GM12878 (cell line): ENCODE measurements at places on chromosomes 16 and 17. TPM values are rescaled to one million over a fixed set of nuclear protein-coding genes. Genes with fewer than 3 reads are reported as not detected.
A peak's percentile ranks its signal among the peaks of the same experiment; 100 is the strongest.

The FOXJ1 gene
- total RNA-seq: not detected in 2 replicates

The HS3ST2 gene
- total RNA-seq: not detected in 2 replicates

The CBFA2T3 gene
- 35.4 and 42.6 TPM in 2 replicates for total RNA-seq

The KRT31 gene
- total RNA-seq: not detected in 2 replicates

The HIC1 gene
- total RNA-seq: 55.4 and 61.1 TPM in 2 replicates

DNA sequence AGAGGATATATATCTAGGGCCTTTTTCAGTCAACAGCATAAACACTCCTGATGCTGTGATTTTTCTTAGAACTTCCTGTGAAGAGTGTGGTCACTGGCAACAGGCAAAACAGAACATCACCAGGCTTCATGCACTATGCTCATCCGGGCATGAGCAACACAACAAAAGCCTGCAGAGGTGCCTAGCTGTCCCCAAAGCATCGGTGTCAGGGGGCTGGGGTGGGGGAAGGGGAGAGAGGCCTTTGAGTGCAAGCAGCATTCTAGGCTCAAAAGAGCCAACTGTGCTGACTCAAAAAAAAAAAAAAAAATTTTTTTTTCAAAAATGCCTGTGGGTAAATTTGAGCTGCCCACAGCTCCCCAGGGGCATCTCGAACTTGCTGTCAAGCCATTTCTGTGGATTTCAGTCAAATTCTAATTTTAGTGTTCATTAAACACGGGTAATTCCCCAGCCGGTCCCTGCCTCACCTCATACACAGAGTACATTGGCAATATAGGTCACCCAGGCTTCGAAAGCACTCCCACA, 194.6 kb upstream of the DYNLRB2 start:
- no peak overlapping the region for H3K27ac ChIP-seq
- H3K4me3 ChIP-seq: no peak overlapping the region
- H3K27me3 ChIP-seq: no peaks in the 10 kb centered on the region
- no peaks in the 10 kb centered on the region for H3K36me3 ChIP-seq
- no peaks in the 10 kb centered on the region for H3K4me1 ChIP-seq

DNA sequence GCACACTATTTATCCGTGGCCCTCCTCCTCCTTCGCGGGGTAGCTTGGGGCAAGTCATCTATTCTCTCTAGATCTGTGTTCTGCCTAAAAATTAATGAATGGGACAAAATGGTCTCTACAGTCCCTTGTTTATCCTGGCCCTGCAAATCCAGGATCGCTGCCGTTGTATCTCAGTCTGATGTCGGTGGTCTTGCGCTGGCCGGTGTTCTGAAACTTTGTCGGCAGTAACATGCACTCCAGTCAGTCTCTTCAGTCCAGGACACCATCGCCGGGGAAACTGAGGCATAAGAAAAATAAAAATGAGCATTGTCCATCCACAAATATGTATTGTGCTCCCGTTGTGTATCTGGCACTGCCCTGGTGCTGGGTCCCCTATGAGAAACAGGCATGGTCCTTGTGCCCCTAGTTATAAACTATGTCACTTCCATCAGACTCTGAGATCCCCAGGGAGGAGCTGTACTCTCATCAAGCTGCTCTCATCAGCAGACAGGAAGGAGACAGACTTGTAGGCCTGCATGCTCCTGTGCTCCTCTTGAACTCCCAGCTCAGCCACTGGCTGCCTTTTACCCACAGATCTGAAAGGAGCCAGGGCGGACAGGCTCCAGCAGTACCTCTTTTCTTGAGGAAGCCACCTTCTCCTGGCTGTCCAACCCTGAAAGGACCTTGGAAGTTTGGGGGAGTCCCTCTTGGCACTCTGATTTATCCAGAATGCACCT, 13.7 kb upstream of the CA4 start:
- H3K27me3 ChIP-seq: peaks cover 4% of the 10 kb centered on the region
- peak overlapping the region; percentile 64; the same call in 1 of the 2 replicates for H3K4me3 ChIP-seq
- H3K36me3 ChIP-seq: no peaks in the 10 kb centered on the region
- no peaks in the 10 kb centered on the region for H3K4me1 ChIP-seq
- DNase-seq: no peak

GRCh38 chr17:55601874-55602364, 90.7 kb upstream of the SMIM36 start:
- no peaks in the 10 kb centered on the region for H3K4me1 ChIP-seq
- no peaks in the 10 kb centered on the region for H3K27me3 ChIP-seq
- H3K36me3 ChIP-seq: no peaks in the 10 kb centered on the region
- no peak for DNase-seq
- H3K27ac ChIP-seq: no peak overlapping the region
- H3K4me3 ChIP-seq: no peak overlapping the region

DNA sequence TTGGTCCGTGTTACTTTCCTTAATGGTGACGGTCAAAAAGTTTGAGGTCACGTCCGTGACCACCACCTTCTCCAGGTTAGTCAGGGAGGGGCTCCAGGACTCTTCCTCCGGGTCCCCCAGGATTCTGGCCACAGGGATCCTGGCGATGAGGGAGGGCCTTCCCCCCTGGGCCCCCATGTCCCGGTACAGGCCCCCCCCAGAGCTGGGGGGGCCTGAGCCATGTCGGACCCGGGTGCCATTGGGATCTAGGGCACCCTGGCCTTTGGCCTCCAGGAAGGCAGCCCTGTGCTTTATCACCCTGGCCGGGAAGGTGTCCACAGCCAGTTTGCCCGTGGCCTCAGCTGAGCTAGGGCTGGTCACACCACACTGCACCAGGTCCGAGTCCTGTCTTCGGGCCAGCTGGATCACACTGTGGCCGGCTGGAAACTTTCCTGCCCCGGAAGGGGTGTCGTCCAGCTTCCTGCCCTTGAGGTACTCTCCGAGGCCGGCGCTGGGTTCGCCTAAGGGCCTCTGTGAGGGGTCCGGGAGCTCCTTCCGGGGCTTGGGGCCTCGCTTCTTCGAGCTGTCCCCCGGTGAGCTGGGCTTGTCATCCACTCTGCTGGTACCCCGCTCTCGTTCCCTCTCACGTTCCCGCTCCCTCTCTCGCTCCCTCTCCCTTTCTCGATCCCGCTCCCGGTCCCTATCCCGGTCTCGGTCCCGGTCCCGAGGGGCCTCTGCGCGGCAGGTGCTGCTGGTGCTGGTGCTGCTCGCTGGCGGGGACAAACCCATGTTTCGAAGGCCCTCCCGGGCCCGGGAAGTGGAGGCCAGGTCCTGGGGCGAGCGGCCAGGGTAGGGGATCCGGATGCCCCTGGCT, 2.0 kb downstream of the CBX8 start:
- H3K27me3 ChIP-seq: peaks cover 20% of the 10 kb centered on the region
- H3K4me3 ChIP-seq: no peak overlapping the region
- no peak for DNase-seq
- peaks cover 17% of the 10 kb centered on the region for H3K4me1 ChIP-seq
- H3K27ac ChIP-seq: no peak overlapping the region
- peaks cover 3% of the 10 kb centered on the region; the same call in 1 of the 2 replicates for H3K36me3 ChIP-seq

- DNase-seq: no peak
- H3K4me3 ChIP-seq: no peak overlapping the region
- no peaks in the 10 kb centered on the region for H3K36me3 ChIP-seq
- no peak overlapping the region for H3K27ac ChIP-seq
Observed at GRCh38 chr16:8996891-8997290, 33.2 kb upstream of the USP7 start.

GRCh38 chr17:45160447-45161287, 1.0 kb upstream of the HEXIM2 start:
- no peak for DNase-seq
- H3K27ac ChIP-seq: peak overlapping the region; percentile 98
- H3K36me3 ChIP-seq: no peaks in the 10 kb centered on the region
- no peaks in the 10 kb centered on the region for H3K27me3 ChIP-seq
- peak overlapping the region; percentile 86 for H3K4me3 ChIP-seq

- no peak overlapping the region for H3K27ac ChIP-seq
- DNase-seq: no peak
- H3K4me3 ChIP-seq: no peak overlapping the region
- H3K36me3 ChIP-seq: no peaks in the 10 kb centered on the region
- H3K27me3 ChIP-seq: no peaks in the 10 kb centered on the region
Observed at GRCh38 chr17:42285346-42286050, 2.8 kb upstream of the STAT5A start.

DNA sequence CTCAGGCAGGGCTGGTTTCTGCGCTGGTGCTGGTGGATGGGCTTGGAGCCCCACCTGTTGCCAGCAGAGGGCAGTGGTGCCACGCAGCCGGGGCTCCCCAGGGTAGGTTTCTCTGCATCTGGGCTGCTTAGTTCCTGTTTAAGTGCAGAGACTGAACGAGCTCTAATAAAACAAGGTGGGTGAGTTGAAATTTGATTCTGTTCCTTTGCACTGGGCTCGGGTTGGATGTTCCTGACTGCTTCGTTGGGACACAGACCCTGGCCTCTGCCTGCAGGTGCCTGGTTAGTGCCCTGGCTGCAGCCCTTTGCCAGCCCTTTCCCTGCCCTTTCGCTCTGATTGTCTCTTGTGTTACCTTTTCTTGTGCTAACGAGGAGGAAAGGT, 30.0 kb downstream of the TBCD start:
- no peak overlapping the region for H3K27ac ChIP-seq
- no peaks in the 10 kb centered on the region; the same call in 1 of the 2 replicates for H3K4me1 ChIP-seq
- DNase-seq: peak; percentile 17
- H3K4me3 ChIP-seq: no peak overlapping the region

DNA sequence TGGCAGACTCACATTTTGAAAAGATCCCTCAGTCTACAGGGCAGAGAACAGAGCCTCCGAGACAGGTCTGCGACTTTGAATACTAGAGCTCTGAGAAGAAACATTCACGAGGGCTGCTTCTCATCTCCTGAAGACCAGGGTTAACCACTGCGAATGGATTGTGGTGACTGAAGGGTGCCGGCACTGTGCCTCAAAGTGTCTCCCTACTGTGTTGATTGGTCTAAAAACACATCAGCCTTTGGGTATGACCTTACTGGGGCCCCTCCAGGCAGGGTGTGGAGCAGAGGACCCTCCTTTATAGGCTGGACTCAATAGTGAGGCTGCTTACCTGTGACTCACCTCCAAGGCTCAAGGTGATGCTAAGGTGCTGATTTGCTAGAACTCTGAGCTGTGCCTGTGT, 2.6 kb upstream of the LGALS9 start:
- no peaks in the 10 kb centered on the region for H3K27me3 ChIP-seq
- DNase-seq: no peak
- H3K36me3 ChIP-seq: peaks cover 3% of the 10 kb centered on the region; the same call in 1 of the 2 replicates
- H3K4me3 ChIP-seq: no peak overlapping the region

GRCh38 chr16:85603203-85603755, 9.8 kb upstream of the GSE1 start:
- no peak for DNase-seq
- H3K4me3 ChIP-seq: no peak overlapping the region
- peaks cover 31% of the 10 kb centered on the region for H3K4me1 ChIP-seq
- H3K36me3 ChIP-seq: peaks cover 2% of the 10 kb centered on the region
- H3K27ac ChIP-seq: no peak overlapping the region; the same call in 1 of the 2 replicates
